CD4-positive, alpha-beta memory T cell (primary cell): ENCODE measurements at places on chromosomes 12 and 14. TPM values are rescaled to one million over a fixed set of nuclear protein-coding genes. Genes with fewer than 3 reads are reported as not detected.

The PELI2 gene
- 13.6 TPM for total RNA-seq

The ACIN1 gene
- total RNA-seq: 327 TPM

The KERA gene
- not detected for total RNA-seq

The NRXN3 gene
- total RNA-seq: not detected

DNA sequence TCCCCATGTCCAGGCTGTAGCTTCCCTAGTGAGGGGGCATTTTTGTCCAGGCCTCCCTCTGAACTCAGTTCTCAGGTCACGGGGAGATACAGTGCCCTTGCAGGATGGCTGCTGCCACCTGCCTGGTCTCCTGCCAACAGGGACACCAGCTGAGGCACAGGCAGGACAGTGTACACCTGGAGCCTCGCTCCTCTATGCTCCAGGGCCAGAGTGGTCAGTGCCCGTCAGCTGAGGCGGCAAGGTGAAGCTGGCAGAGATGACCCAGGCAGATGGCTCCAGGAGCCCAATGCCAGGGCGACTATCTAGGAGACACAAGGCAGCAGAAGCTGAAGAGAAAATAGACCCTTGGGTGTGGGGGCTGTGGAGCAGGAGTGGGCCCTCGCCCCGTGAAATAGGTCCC, 12.6 kb downstream of the TUBA1C start:
- H3K27me3 ChIP-seq: no peaks in the 10 kb centered on the region
- H3K4me1 ChIP-seq: no peaks in the 10 kb centered on the region
- H3K36me3 ChIP-seq: peaks cover 12% of the 10 kb centered on the region
- no peak overlapping the region for H3K27ac ChIP-seq
- H3K4me3 ChIP-seq: no peak overlapping the region

- no peaks in the 10 kb centered on the region for H3K27me3 ChIP-seq
- H3K4me1 ChIP-seq: peaks cover 34% of the 10 kb centered on the region
- no peak for DNase-seq
- no peak overlapping the region for H3K27ac ChIP-seq
- no peaks in the 10 kb centered on the region for H3K36me3 ChIP-seq
Observed at GRCh38 chr14:63892265-63892664, 39.5 kb downstream of the SYNE2 start.

DNA sequence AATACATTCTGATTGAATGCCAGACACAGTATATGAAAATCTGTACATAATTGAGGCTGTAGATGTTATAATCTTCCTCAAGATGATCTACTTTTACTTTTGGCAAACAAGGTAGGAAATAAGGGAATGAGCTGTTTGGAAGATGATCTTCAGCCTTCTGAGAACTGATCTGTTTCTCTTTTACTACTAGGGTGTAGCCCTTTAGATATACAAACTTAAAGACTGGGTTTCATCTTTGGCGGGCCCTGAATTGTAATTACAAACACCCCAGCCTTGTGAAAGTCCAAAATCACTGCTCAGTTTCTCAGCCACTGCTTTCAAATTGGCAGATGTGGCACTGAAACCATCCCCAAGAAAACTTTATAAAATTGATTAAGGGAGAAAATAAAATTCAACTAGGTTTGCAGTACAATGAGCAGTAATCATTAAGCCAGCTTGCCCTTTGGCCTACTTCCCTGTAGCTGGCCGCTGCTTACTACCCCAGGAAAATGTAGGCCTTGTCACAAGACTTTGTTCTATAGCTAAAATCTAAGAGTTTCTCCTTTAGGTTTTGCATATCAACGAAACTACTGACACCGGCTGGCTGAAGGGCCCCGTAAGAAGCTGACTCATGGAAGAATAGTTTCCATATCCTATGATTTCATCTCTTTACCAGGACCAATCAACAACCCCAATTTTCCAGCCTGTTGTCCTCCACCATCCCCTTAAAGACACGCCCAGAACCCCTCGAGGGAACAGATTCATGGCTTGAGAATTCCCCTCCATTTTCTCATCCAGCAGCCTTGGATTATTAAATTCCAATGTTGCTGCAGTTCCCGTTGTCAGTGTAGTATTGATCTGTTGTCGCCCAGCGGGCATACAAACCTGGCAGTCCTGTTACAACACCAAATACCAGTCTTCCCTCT, 210.8 kb downstream of the PCNX1 start:
- no peak for DNase-seq
- no peak overlapping the region for H3K27ac ChIP-seq
- H3K36me3 ChIP-seq: peaks cover 4% of the 10 kb centered on the region
- no peak overlapping the region for H3K4me3 ChIP-seq
- no peaks in the 10 kb centered on the region for H3K4me1 ChIP-seq

DNA sequence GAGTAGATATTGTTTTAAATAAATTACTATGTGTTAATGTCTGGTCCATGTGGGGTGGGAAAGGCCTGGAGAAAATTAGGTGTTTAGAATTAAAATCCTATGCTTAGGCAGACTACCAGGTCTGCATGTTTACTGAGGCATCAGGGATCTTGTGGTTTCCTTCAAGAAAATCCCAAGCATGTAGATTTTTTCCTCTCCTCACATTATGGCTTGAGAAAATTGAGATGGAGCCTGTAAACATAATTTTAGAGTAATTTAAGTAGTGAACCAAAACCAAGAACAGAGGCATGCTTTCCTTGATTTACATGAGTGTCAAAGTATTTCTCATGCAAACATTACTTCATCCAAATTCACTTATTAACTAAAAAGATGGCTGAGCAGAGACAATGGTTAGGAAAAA, 823.7 kb downstream of the AACS start:
- no peaks in the 10 kb centered on the region for H3K36me3 ChIP-seq
- no peaks in the 10 kb centered on the region for H3K27me3 ChIP-seq
- H3K4me1 ChIP-seq: no peaks in the 10 kb centered on the region
- no peak overlapping the region for H3K4me3 ChIP-seq

DNA sequence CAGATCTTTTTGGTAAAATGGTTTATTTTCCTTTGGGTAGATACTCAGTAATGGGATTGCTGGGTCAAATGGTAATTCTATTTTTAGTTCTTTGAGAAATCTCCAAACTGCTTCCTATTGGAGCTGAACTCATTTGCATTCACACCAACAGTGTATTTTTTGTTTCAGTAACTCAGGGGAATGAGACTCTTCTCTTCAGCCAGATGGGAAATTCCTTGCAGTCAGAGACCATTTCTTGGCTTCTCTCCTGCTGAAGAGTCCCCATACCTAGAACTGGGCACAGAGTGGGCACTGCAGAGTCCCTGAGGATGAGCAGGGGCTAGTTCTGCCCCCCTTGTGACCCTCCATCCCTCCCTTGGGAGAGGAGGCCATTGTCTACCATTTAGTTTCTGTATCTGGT, 10.8 kb downstream of the SDSL start:
- no peaks in the 10 kb centered on the region for H3K27me3 ChIP-seq
- no peaks in the 10 kb centered on the region for H3K36me3 ChIP-seq
- no peak for DNase-seq

DNA sequence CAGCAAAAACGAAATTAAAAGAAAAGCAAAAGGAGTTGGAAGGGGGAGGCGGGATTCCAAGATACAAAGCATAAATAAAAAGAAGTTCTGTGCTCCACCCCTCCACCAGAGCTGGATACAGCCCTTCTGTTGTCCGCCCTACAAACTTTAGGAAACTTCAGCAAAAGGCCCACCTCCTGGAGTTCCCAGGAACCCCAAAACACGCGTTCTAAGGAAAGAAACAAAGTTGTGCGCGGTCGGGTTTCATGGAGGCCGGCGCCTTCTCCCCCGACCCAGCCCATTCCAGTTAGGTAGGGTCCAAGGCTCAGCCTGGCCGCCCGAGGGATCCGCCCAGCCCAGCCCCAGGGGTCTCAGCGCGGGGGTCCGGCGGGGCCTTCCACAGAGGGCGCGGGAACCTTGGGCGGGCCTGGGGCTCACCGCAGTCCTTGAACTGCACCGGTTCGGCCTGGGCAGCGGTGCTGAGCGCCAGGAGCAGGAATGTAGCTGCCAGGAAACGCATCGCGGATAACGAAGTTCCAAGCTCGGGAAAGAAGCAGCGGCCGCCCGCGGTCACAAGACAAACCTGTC, at the start of gene NPC2:
NPC2 (minus strand) TSS at position 530 of the 567 bp plus-strand sequence; CDS start at position 499, 31 bp downstream.
- no peaks in the 10 kb centered on the region for H3K36me3 ChIP-seq
- H3K27ac ChIP-seq: peak within 1 kb of the TSS; percentile 86
- DNase-seq: no peak
- H3K27me3 ChIP-seq: no peaks in the 10 kb centered on the region
- H3K4me1 ChIP-seq: peaks cover 39% of the 10 kb centered on the region

DNA sequence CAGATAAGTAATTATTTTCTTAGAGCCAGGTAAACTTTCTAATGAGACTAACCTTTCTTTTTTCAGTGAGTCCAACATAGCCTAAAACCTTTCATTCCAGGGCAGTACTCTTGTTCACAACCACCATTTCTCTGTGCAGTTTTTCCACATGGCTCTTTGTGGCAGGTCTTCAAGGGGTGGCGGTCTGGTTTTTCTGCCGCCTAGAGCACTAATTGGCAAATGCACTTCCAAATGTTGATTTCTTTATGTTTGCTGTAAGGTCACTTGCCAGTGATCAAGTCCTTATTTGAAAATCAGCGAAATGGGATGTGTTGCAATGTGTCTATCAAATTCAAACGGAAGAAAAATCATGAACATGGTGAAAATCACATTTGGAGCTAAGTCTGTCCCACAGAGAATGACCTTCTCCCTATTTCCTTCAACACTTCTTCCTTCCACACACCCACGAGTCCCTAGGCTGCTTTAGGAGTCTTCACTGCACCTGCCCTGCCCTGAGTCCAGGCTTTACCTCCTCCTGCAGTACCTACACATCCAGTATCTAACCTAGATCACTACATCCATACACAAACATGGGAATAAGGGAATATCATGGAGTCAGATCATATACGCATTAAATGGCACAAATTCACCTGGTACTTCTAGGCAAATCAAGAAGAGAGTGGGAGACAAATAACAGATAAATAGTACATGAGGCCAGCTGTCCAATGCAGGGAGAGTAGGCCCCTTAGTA, 1.9 kb downstream of the SRGAP1 start:
- H3K27ac ChIP-seq: no peak overlapping the region
- peaks cover 15% of the 10 kb centered on the region for H3K4me1 ChIP-seq
- H3K27me3 ChIP-seq: no peaks in the 10 kb centered on the region

DNA sequence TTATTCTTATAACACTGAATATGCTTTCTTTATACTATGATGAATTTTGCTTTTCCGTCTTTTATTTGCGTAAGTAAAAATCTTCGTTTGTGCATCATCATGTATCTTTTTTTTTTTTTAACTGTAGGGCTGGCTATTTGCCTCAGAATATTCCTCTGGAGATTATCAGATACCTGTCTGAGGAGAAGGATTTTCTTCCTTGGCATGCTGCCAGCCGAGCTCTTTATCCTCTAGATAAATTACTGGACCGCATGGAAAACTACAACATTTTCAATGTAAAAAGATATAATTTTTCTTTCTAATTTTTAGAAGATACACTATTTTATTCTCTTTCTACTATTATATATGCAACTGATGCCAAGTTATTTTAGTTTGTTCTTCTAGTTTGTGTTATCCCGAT, 346.6 kb downstream of the TRHDE start:
- H3K4me1 ChIP-seq: no peaks in the 10 kb centered on the region
- DNase-seq: no peak
- no peaks in the 10 kb centered on the region for H3K36me3 ChIP-seq
- H3K27ac ChIP-seq: no peak overlapping the region

GRCh38 chr14:104211215-104211614, 72.8 kb downstream of the KIF26A start:
- H3K36me3 ChIP-seq: no peaks in the 10 kb centered on the region
- no peak for DNase-seq
- H3K4me1 ChIP-seq: no peaks in the 10 kb centered on the region
- no peaks in the 10 kb centered on the region for H3K27me3 ChIP-seq

DNA sequence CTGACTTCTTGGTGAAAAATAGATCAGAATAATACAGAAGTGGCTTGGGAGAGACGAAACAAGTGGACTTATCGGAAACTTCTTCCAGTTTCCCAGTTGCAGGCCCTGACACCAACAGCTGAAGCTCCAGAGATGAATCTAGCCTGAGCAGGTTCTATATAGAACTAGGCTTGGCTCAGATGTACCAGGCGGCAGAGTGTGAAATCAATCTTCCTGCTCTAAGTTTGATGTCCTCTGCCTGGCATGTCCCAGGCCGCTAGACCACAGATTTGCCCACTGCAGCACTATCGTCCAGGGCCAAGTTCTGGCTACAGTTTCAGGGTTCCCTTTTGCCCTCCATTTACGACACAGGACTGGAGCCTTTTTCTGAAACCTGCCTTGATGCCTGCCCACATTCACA, 91.3 kb upstream of the PLEKHA5 start:
- no peak overlapping the region for H3K27ac ChIP-seq
- H3K4me3 ChIP-seq: no peak overlapping the region
- no peaks in the 10 kb centered on the region for H3K27me3 ChIP-seq
- H3K36me3 ChIP-seq: no peaks in the 10 kb centered on the region

DNA sequence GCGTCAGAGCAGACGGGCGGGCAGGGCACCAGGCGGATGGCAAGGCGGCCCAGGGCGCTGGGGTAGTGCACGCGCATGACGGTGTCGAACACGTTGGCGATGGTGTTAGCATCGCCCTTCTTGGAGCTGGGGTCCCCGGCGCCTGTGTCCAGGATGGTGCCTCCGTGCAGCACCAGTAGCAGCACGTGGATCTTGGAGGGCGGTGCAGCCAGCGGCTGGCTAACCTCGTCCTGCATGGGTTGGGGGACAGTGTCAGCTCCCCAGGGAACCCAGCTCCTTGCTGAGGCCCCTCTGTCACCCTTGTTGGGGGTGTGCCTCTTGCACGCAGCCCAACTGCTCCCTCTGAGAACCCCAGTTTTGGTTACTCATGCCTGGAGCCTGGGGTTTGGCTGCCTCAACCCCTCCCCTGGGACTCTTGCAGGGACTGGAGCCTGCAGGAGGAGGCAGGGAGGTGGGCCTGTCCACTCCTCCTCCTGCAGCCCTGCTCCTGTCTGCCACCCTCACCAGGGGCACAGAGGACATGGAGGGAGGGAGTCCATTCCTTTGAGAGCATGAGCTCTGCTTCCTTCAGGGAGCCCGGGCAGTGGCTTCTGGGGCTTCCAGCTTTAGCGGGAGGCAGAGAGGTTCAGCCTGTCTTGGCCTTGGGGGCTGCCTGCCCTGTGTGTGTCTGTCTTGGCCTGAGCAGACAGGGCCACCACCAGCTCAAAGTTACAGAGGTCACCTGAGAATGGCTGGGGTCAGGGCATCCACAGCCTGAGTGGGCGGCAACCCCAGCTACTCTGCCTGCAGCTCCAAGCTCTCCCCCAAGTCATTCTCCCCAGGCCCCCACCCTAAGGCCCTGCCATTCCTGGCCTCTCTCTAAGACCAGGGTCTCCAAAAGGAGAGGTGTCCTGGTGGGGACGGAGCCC, 17.1 kb downstream of the ARL6IP4 start:
- DNase-seq: no peak
- H3K4me3 ChIP-seq: no peak overlapping the region
- no peaks in the 10 kb centered on the region for H3K27me3 ChIP-seq
- H3K27ac ChIP-seq: no peak overlapping the region
- H3K4me1 ChIP-seq: no peaks in the 10 kb centered on the region
- H3K36me3 ChIP-seq: no peaks in the 10 kb centered on the region

DNA sequence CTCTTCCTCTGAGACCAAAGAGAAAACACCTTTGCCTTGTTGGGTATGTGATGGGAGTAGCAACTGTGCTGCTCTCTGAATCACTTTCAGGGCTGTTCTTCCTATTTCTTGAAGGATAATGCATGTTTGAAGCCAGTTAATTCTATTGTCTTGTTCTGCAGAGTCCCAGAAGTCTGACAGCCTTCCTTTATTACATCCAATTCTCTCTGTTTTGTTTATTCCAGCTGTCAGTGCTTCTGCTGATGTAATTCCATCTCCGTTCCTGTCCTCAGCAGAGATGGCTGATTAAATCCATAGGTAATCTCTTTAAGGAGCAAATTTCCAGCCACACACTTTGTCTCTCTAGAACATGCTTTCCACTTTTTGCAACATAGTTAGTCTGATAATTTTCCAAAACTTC, 59.7 kb downstream of the MGAT4C start:
- H3K27me3 ChIP-seq: no peaks in the 10 kb centered on the region
- no peak overlapping the region for H3K27ac ChIP-seq
- H3K36me3 ChIP-seq: no peaks in the 10 kb centered on the region
